Pons (tissue), 1 donor: ENCODE measurements at places on chromosomes 7 and 10.

DNA sequence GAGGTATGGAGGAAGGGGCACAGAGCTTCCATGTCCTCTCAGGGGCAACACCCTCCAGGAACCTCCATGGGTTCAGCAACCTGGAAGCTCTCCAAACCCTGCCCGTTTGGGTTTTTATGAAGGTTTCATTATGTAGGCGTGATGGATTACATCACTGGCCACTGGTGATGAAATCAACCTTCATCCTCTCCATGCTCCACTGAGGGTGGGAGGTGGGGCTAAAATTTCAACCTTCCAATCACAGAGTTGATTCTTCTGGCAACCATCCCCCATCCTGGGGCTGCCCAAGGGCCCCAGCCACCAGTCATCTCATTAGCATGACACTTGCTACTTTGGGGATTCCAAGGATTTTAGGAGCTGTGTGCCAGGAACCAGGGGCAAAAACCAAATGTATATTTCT, 90.1 kb downstream of the TEX36 start:
- no peak for DNase-seq

- DNase-seq = no peak
These were observed 22.0 kb downstream of the NXPH1 start for GRCh38 chr7:8455426-8455825.

DNA sequence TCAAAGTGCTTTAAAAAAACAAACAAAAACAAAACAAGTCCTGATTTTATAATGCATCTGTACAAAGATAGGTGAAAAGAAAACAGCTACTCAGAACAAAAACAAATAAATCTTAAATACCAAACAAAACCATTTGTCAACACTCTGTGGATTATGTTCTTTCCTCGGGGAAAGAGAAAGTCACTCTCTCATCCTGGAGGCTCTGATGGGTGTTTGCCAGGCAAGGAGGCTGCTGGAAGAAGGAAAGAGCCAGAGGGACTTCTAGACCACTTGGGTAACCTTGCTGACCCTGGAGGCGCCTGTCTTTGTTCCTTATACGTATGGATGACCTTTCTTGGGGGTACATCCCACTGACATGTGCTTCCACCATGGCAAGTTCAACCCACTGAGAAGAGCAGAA, 92.8 kb downstream of the ZRANB1 start:
- no peak for DNase-seq

DNA sequence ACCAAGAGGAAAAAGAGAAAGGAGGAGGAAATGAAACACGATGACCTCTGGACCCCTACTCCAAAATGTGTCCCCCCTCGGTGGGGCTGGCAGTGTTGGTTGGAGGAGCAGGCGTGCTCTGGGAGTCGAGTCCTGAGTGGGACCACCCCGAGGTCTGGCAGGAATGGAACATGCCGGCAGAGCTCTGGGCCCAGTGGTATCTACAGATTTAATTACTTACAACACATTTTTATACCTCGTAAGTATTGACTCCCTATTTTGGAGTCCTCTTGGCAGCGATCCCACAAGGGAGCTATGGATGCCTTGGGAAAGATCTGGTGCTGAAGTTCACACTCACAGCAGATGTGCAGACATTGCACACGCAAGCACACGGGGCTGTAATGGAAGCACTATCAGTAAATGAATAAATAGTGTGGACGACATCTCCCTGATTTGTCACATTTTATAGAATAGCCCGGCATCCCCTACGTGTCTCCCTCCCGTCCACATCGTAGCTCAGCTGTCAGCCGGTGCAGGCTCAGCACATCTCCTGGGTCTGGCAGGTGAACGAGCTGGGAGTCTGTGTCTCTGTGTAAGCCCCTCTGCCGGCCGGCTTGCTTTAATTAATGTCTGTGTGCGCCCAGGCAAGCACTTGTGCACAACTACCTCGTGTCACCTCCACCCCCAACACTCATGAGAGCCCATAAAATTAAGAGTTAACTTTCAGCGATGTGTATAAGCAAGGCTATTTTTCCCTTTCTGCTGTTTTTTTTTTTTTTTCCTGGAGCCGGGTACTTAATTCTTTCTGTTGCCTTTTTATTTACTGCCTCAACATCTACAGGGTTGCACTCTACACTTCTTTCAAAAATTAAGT, 603.2 kb downstream of the LRMDA start:
- DNase-seq = no peak

- DNase-seq = no peak
These were observed 69.5 kb upstream of the GDF10 start for GRCh38 chr10:47230482-47230881.

DNA sequence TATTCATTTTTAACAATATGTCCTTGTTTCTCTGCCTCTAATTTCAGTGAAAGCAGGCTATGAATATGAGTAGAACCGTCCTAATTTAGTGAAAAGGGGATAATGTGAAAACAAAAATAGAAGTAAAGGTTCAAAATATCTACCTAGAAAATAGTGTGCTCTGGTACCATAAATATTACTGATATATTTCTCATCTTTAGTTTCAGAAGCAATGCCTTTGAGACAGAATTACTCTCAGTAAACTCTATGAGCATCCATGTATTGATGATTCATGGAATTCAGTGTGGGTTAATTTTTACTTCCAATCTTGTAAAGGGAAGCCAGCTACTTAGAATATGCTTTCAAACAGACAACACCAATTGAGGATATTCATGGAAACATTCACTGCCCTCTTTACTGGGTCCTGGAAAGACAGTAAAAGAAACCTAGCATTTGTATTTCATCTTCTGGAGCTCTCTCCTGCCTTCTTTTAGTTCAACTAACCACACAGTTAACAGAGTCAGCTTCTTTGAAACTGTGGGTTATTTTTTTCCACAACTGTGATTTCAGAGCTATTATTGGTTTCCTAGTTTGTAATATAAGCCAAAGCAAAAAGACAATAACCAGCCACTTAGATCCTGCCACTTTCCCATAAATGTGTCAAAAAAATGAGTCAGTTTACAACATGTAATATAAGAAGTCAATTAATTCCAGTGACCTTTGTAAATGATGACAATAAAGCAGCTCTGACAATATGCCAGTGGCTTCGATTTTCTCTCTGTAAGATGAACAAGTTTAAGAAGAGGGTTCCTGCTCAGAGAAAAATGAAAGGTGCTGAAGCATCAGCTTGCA, 1.7 kb downstream of the LRRN3 start:
- DNase-seq = peak; percentile 39

DNA sequence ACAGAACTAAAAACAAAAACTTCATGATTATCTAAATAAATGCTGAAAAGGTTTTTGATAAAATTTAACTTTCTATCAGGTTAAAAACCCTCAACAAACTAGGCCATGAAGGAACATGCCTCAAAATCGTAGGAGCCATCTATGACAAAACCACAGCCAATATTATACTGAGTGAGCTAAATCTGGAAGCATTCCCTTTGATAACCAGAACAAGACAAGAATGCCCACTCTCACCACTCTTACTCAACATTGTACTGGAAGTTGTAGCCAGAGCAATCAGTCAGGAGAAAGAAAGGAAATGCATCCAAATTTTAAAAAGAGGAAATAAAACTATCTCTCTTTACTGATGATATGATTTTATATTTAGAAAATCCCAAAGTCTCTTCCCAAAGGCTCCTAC, 228.7 kb downstream of the CHRM2 start:
- DNase-seq = no peak

DNA sequence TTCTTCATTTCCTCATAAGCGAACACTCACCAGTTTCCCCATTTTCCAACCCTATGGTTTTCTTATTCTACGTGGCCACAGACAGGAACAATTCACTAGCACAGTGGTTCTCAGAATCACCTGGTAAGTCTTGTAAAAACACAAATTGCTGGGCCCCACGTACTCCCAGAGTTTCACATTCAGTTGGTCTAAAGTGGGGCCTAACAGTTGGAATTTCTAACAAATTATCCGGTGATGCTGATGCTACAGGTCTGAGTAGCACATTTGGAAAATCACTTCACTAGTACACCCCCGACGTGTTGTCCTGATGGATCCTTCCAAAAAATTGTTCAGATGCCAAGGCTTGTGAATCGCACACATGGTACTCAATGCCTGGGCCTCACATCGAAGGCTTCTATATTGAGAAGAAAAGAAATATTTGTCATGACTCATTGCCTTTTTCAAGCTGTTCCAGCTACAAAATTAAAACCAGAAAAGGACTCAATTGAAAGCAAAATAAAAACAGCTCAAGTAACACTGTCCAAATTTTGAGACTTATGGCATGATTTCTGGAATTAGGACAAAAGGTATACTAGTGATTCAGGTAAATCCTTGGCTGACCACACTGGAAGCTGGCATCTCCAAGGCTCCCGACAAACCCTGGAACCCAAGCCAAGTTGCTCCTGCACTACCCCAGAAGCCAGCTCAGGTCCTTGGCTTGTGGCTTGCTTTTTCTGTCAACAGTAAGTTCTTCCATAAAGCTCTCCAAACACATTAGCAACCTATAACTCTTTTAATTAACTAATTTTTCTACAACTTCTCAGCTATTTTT, 12.9 kb upstream of the VIM start:
- DNase-seq = no peak

DNA sequence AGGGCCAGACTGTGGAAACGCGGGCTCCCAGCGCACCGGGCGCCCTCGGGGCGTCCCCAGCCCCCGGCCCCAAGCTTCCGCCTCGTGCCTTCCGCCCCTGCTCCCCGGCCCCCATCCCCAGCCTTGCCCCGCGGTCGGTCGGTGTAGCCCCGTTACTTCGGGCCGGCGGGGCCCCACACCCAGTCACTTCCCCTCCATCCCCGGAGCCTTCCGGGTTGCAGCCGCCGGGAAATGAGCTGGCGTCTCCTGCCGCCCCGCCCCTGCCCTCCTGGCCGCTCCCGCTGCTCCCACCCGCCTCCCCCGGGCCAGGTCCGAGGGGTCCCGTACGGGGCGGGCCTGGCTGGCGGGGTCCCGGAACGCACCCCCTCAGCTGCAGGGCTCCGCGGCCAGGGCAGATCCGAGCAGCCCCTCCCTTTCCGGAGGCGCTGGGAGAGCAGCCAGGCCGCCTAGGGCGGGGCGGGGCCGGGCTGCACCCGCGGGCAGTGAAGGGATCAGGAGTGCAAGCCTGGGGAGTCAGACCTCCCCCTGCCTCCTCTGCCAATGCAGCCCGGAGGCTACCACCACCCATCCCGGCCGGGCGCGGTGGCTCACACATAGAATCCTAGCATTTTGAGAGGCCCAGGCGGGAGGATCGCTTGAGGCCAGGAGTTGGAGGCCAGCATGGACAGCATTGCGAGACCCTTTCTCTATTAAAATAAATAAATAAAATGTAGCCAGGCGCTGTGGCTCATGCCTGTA, 709 bp downstream of the ARPC1B start:
- DNase-seq = peak; percentile 57

DNA sequence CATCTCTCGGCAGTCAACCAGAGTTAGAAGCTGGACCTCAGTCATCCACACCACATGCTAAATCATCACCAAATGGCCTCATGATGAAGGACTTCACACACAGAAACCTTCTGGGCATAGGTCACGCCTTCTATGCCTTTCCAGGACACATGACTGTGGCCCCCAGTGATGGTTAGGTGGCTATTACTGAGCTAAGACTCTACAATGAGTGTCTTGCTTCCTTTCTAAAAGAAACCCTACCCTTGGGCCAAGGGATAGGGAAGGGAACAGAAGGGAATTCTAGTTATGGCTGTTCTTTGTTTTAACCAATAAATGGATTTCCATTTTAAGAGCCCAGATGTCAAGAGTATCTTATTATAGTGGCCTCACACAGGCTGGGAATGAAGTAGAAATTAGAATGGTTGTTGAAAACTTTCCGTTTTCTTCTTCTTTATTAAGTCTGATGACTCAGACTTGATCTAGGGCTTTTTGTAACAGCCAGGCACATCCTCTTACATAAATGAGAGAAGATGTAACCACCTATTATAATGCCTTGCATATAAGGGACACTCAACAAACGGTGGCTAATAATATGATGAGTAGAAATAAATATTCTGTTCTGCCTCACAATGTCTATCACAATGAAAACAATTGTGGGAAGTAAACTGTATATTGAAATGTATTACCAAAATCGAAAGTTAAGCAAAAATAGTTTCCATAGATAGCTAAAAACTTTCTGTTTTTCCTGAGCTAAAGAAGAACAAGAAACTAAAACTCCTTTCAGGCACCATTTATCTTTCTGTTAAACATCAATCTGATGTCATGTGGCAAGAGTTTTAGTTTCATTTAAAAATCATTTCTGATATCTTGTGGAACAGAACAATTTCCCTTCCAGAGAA, 62.5 kb upstream of the TOMM7 start:
- no peak for DNase-seq

DNA sequence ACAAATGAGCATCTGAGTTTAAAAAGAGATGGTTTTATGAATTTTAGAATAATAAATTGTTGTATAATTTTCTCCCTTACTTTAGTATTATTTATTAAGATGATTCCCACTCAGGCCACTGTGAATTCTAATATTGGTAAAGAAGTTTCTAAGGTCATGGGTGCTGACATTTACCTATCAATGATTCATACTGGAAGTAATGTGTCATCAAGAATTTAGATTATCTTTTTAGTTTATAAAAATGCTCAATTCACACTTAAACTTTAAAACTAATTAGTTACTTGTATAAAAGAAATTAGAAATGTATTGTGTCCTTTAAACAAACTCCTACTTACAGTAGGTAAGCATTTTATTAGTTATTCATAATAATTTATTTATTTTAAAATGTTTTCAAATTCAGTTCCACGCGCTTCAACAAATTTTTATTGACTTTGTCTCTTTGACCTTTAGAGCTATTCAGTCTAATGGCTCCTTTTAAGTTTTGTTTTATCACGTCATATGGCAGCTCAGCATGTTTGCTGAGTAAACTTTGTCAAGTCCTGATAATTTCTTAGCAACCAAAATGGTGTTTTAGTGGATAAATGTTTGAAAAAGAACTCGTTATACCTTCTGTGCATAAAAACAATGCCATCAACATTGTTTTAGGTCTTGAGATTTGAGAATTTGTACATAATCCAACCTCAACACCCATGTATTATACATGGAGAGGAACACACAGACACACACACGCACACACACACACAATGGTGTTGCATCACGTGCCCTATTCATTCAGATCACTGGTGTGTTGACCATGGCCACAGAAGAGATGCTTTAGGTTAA, 15.1 kb upstream of the MRC1 start:
- no peak for DNase-seq

GRCh38 chr7:129626896-129627295, 15.4 kb downstream of the NRF1 start:
- no peak for DNase-seq

DNA sequence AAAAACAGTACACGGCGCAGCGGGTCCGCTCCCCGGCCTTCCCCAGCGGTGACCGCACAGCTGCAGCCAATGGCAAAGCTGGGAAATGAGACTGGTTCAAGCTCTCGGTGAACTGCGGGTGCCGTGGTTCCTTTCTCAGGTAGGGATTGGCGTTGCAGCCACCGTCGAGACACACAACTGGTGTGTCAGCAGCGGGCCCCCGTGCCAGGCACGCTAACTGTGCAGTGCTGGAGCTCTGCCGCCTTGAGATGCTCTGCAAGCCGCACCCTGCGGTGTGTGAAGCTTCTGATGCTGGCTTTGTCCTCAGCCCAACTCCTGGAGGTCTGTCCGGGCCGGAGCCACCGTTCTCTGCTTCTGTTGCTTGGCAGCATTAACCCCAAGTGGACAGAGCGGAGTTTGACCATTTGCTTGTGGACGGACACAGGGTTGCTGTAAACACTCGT, 20.6 kb upstream of the NKX6-2 start:
- DNase-seq = no peak

GRCh38 chr10:28949005-28950004, 272.0 kb downstream of the BAMBI start:
- no peak for DNase-seq
